ENCODE measurements at places on chromosomes 11 and 22.

GRCh38 chr22:49573109-49573765 lies 254.4 kb downstream of the BRD1 start:
- DNase-seq, result no peak

DNA sequence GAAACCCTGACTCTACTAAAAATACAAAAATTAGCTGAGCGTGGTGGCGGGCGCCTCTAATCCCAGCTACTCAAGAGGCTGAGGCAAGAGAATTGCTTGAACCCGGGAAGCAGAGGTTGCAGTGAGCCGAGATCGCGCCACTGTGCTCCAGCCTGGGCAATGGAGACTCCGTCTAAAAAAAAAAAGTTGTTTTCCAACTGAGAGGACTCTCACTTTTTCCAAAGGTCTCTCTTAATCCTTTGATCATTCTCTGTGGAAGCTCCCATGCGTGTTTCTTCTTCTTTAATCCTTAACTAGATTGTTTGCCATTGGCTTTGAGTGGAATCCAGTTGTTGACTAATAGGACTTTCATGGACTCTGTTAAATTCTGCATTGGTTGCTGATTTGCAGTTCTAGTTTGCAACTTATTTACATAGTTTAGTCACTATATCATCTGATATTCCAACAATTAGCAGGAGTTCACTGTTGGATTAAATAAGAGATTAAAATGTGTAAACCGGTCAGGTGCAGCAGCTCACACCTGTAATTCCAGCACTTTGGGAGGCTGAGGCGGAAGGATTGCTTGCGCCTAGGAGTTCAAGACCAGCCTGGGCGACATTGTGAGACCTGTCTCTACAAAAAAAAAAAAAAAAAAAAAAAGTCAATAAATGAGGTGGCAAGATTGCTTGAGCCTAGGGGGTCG lies 79.7 kb downstream of the C22orf31 start:
- DNase-seq, result no peak

DNA sequence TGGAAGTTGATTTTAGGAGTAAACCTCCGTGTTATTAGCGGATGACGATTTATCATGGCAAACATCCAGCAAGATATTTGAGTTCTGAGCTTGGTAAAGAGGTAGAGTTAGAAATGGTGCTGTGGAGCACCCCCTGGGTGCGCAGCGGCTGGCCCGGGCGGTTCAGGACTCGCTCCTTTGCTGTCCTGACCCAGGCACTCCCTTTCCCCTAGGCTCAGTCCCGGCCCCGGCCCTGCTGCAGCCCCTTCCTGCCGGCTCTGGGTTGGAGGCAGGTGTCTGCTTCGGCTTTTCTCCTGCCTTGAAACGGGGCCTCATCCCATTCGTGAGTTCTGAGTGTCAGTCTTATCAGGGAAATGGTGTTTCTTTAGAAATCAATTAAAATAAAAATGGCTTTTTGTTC lies 33.4 kb downstream of the AP2A2 start:
- DNase-seq, result no peak

- DNase-seq, result no peak
Measured at GRCh38 chr22:33110562-33111163, 52.5 kb upstream of the SYN3 start.

GRCh38 chr11:13236626-13237025 lies 41.0 kb upstream of the BMAL1 start:
- no peak for DNase-seq

GRCh38 chr11:67283481-67283963 lies 5.6 kb upstream of the ANKRD13D start:
- DNase-seq, result no peak

GRCh38 chr22:32728291-32728690 lies 73.2 kb upstream of the TIMP3 start:
- no peak for DNase-seq

DNA sequence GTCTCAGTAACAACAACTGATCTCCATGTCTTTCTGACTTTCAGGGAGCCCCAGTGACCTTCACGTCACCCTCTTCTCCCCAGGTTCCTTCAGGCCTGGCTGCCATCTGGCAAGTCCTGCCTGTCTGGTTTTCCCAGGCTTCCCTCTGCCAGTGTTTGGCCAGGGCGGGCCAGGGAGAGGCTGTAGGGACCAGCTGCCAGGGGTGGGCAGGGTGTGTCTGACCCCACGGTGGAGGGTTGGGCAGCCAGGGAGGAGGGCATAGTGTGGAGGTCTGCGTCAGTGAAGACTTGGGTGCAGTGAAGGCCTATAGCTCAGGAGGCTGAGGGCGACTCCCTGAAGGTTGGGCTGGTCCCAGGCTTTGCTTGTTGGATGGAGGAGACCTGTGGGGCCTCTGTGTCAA lies 11.9 kb upstream of the MRGPRX2 start:
- no peak for DNase-seq

DNA sequence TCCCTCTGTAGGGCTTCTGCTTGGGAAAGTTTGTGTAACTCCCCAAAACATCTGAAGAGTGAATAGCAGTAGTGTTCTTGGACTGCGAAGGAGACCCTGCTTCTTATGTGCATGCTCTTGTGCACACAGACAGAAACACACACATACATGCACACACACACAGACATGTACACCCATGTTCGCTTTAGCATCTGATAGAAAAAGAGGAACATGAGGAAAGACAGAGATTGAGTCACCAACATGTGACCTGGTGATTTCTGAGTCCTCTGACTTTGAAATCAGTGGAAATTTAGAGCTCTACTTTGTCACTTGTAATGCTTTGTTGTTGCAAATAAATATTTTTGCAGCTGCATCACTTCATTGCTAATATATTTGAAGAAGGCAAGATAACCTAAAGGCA lies 23.8 kb downstream of the CD44 start:
- DNase-seq, result no peak

DNA sequence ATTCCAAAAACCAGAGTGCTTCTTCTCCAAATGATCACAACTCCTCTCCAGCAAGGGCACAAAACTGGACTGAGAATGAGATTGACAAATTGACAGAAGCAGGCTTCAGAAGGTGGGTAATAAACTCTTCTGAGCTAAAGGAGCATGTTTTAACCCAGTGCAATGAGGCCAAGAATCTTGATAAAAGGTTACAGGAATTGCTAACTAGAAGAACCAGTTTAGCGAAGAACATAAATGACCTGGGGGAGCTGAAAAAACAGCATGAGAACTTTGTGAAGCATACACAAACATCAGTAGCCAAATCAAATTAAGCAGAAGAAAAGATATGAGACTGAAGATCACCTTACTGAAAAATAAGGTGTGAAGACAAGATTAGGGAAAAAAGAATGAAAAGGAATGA lies 15.5 kb downstream of the OR52M1 start:
- no peak for DNase-seq

DNA sequence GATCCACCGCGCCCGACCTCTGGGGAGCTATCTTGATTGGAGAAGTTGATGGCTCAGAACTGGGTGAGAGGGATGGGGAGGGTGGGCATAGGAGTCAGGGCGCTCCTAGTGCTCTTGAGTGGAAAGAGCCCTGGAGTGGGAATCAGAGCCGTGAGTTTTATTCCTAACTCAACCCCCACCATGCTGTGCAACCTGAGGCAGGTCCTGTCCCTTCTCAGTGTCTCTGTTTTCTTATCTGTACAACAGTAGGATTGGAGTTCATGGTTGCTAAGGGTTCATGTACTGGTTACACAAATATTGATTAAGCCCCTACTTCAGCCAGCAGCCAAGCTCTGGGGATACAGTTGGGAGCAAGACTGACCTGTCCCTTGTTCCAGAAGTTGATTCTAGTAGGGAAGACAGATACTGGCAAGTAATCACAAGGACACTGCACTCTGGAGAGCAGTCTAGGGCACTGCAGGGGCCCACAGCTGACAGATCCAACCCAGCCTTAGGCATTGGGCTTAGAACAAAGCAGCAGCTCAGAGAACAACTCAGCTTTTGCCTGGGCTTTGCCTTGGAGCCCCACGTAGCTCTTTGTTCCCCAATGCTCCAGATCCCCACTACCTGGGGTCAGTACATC lies 12.4 kb upstream of the DAGLA start:
- no peak for DNase-seq

DNA sequence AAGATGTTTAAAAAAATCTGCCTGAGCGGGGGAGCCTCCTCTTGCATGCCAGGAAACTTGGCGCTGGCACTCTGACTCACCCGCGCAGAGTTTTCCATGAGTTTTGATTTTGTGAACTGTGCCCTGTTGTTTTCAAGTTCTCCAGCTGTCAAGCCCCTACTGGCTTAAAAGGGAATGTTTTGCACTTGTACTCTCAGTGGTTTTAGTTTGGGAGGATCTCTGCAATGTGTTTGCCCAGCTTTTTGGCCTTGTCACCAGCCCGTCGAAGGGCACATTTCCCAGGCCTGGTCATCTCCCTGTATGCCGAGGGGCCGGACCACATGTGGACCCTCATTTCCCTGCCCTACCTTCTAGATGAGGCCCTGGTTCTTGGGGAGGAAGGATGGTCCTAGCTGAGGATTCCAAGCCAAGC lies 12.2 kb downstream of the MRGPRF start:
- DNase-seq, result no peak

DNA sequence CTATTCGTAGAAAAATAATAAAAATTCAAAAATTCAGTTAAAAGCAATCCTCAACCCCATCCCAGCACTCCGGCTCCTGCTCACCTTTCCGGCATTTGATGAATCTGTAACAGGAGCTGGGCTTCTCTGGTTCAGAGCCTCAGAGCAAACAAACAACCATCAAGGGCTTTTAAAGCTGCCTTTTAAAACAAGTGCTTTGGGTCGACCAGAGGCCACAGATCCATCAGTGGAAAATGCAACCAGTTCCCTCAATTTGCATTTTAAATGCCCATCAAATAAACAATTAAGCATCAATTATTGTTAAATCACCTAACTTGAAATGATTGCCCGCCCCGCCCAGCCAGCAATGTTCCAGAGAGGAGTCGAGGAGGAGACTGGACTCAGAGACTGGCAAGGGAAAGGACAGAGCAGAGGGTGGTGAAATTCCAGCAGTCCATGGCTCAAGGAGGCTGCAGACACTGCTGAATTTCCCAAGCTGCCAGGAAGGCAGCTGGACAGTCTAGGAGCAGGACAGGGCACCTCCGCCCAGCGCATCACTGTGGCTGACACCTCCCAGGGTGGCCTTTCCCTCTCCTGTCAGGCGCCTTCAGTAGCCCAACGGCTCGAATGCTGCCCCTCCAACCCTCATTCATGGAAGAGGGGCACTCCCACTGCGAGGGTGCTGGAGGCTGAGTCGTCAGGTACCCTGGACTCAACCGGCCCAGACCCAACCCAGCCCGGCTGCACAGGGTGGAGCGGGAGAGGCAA lies 7.5 kb downstream of the FXYD6 start:
- no peak for DNase-seq

GRCh38 chr11:115217726-115218311 lies 286.4 kb downstream of the CADM1 start:
- no peak for DNase-seq

- no peak for DNase-seq
Measured at GRCh38 chr22:21975854-21976345, 6.7 kb downstream of the TOP3B start.

DNA sequence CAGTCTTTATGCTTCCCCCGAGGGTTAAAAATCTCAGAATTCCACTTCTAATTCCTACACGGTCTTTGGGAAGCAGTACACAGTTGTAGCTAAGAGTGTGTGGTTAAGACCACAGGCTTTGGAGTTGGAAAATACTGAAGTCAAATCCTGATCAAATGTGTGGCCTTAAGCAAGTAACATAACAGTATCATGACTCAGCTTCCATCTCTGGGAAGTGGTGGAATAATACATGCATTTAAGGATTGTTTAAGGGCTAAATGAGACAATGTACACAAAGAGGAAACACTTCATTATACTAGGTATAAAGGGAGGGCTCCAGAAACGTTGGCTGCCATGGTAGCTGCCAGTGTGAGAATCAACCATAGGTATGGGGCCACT lies 71.5 kb downstream of the FAT3 start:
- no peak for DNase-seq

GRCh38 chr11:45615182-45615792 lies 50.1 kb downstream of the CHST1 start:
- DNase-seq, result no peak

DNA sequence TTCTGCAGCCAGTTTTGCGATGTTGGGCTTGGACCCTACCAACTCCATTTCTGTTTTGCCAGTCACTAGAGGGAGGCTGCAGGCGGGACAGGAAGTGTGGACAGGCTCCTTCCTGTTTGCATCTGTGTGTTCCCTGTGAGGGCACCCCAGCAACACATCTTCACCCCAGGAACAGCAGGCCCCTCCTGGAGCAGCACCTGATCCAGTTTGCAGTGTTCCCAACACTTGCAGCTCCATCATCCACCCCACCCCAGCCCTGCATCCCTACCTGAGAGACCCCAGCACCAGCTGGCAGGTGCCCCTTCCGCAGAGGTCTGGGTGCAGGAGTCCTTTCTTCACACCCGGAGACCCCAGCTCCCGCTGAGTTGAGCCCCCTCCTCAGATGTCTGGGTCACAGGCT lies 7.4 kb upstream of the VSIG10L2 start:
- no peak for DNase-seq

GRCh38 chr11:10041748-10042446 lies 252.1 kb downstream of the SBF2 start:
- DNase-seq, result no peak

DNA sequence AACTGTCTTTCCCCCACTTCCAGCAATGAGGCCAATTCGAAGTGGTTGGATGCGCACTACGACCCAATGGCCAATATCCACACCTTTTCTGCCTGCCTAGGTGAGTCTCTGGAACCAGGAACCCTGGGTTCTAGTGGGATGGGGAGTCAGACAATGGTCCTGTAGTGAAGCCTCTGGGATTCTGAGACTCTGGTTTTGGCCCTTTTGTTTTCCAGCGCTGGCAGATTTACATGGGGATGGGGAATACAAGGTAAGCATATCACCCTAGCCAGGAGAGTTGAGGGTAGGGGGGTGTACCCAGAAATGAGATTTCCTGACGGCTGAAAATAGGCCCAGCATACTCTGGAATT lies 530 bp downstream of the BBS1 start:
- no peak for DNase-seq

DNA sequence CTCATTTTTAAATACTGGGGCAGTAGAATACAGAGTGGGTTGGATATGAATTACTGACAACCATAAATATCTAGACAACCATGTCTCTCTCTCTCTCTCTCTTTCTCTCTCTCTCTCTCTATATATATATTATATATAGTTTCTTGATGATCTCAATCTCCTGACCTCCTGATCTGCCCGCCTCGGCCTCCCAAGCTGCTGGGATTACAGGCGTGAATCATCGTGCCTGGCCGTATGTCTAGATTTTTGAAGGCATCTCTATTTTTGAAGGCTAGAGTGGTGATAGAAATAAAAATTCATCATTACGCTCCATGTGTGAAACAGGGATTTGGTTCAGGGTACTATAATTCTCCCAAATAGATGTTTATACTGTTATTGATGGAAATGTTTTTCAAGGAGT lies 84.1 kb downstream of the DDX10 start:
- no peak for DNase-seq

DNA sequence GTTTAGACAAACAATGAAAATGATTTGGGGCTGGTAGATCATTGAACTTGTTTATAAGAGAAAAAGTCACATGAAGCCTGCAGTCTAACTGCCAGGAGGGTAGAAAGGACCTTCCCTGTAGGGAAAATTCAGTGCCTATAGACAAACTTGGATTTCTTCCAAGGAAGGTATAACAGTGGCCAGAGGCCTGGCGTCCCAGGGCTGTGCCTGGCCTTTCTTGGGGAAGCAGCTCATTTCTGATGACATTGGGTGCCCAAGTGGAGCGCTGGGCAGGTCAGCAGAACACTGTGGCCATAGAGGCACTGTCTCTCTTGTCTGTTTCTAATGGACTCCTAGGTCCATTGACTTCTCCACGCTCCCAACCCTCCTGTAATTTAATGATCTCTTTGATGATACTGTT lies 6.6 kb upstream of the FXYD6 start:
- no peak for DNase-seq

- DNase-seq, result no peak
Measured at GRCh38 chr11:13480198-13480597, 15.6 kb downstream of the PTH start.
